Motor neuron (in vitro differentiated cells): ENCODE measurements at places on chromosomes 5 and 9. TPM values are rescaled to one million over a fixed set of nuclear protein-coding genes. Genes with fewer than 3 reads are reported as not detected.

- no peak for ATAC-seq
Observed at GRCh38 chr5:42404366-42404765, 18.9 kb upstream of the GHR start.

GRCh38 chr5:160472482-160472881, 50.8 kb downstream of the PTTG1 start:
- no peak for ATAC-seq

DNA sequence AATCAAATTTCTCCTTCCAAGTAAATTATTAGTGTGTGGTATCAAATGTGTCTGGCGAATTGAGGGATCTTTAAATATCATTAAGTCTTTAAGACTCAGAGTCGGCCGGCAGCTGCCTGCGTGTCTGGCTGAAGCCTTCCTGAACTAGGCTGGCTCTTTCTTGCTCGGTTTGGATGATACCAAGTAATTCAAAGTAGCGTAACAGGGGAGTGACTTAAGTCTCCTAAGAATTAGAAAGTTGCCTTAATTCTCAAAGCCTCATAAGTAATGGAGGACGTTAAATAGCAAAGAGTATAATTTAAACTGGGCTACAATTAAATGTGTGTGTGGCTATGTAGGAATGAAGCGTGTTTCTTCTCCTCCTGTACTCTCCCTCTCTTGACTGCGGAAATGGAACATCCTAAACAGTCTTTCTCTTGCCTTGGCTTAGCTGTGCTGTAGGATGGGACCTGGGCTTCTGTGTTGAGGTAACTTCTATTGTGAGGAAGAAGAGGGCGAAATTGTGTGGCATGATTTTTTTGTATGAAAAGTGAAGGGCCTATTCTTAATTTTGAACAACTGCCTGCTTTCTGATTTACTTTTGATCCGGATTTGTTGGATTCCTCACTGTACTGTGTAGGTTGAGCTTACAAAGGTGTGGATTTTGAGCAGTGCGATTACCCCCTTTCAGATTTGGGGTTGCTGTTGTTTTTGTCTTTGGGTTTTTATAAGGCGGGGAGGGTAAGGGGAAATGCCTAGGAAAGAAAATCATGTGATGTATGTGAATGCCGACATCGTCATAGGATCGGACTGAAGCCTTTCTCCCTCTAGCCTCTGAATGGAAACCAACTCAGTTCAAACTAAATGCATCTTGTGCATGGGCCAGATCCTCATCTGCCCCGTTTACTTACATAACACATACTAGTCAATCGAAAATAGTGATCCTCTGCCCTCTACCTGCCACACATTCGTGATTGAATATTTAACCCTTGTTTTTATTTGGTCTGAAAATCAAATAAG, 29.9 kb downstream of the CPEB4 start:
- peak; percentile 92 for ATAC-seq

- peak; percentile 35 for ATAC-seq
Observed at GRCh38 chr9:70419556-70420440, 5.3 kb upstream of the KLF9 start.

DNA sequence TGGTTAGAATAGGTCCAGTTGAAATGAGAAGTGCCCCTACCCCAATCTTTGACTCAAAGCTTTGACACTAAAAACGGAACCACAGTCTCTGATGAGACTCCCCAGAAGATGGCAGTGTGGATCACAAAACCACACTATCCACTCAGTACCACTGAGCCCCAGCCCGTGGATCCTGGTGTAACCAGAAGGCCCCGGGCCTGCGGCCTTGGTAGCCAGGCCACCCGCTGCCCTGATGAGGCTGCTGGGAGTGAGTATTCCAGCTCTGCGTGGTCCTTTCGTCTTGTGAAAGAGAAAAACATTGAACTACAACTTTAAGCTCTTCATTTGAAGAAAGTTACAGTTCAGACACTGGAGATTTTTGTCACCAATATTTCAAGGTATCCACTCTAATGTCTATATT, 42.2 kb upstream of the FBP1 start:
- peak; percentile 93 for ATAC-seq

GRCh38 chr9:14779566-14780022, 57.1 kb upstream of the CER1 start:
- peak; percentile 95 for ATAC-seq

DNA sequence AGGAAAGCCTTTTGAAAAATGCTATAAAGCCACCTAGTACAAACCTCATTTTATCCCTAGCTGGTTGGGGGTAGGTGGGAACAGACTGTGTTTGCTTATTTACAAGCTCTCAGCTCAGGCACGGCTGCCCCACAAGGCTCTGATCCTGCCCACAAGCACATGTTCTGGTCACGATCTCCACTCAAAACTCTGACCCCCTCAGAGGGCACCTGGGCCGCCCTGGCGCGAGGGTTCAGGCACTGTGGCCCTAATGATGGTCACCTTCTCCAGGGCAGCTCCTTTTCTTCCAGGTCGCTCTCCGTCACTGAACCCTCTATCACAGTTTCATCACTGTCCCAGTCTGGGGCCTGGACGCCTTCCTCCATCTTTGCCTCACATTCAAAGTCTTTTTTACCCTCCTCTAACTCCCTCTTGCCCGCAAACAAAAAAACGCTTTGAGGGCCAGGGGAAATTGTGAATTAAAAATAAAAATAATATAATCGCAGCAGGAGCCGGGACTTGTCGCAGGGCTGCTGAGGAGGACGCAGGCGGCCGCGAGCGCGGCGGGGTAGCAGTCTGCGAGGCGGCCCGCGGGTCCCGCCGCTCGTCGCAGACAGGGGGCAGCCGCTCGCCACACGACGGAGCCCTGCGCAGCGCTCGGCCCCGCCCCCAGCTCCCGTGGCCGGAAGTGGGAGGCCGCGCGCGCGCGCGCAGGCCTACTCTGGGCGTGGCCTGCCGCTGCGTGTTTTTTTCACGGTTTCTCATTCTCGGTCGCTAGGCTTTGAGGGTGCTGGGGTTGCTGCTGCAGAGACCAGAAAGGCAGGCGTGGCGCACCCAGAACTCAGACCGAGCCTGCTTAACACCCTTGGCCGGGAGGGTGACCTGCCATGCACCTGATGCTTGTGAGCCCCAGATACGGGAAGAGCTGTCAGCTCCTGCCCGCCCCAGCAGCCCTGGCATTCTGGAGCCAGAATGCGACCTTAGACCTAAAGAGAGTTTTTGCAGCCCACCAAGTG, at the start of gene ANKRD31:
ANKRD31 (minus strand) TSS at position 557 of the 995 bp plus-strand sequence; CDS start at position 365, 192 bp downstream.
- peak; percentile 97 for ATAC-seq

- peak; percentile 47 for ATAC-seq
Observed at GRCh38 chr5:93607367-93608258, 24.6 kb downstream of the NR2F1 start.

- ATAC-seq = no peak
Observed at GRCh38 chr9:128233817-128234406, 30.7 kb downstream of the DNM1 start.

DNA sequence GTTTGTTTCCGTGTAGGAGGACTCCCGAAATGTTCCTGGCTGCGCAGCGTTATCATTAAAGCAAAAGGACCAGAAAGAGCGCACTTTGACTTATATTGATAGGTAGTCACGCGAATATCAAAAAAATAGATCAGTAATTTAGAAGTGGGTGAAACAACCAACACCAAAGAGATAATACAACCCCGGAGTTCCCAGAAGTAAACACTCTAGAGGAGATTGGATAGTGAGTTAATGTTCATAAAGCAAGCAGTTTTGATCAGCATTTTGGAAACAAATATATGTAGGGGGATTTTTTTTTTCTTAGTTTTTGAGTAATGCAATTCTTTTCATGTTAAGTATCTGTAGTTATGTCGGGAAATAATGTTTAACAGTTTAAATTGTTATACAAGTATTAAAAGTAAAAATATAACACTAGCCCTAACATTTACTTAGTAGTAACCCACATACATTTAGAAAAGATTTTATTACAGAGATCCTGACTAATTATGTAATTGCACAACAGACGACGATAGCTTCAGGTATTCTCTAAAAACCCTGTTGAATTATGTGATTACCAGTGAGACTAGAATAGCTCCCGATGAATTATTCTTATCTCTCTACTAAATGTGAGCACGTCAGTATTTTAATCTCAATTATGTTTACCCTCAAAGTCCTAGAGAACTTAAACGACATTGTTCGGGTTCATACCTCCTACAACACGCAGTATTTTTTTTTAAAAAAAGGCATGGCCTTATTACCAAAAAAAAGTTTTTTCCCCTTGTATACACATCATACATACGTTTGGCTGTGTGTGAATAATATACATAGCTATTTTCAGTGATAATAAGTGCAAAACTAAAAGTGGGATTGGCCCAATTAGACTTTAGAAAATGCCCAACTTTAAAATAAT, 9.4 kb upstream of the NFIB start:
- ATAC-seq = no peak

- ATAC-seq = no peak
Observed at GRCh38 chr9:126665644-126666035, 51.9 kb downstream of the LMX1B start.

DNA sequence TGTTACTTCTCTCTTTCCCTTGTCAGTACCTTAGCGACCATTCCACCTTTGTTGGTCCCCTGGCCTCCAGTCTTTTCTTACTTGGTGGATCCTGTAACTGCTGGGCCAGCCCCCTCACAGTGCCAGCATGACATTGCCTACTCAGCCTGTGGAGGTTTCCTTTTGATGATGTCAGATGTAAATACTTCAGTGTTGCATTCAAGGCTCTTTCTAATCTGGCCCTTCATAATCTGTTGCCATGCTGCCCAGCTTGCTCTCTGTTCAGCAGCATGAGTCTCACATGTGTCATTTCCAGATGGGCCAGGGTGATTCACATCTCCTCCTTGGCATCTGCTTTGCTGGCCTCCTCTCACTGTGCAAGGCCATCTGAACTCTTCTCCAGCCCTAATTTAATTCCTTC, 57.1 kb downstream of the MAST4 start:
- peak; percentile 81 for ATAC-seq

Gene SETD9
- total RNA-seq = 8.8 and 11.7 TPM in 2 replicates

Gene SHOC1
- total RNA-seq = 0.62 and 0.81 TPM in 2 replicates

Gene AFAP1L1
- total RNA-seq = 5.0 and 5.4 TPM in 2 replicates

Gene TMEM203
- 28.9 and 31.7 TPM in 2 replicates for total RNA-seq

Gene C9orf50
- total RNA-seq = 0.19 and 0.57 TPM in 2 replicates

Gene TAF11L10
- 2.3 and 2.8 TPM in 2 replicates for total RNA-seq

Gene MYMK
- not detected in 2 replicates for total RNA-seq
